H1 (cell line): ENCODE measurements at places on chromosomes 13 and 19. TPM values are rescaled to one million over a fixed set of nuclear protein-coding genes. Genes with fewer than 3 reads are reported as not detected.

- no peak for DNase-seq
These were observed 4.7 kb upstream of the CD79A start for GRCh38 chr19:41872384-41872774.

DNA sequence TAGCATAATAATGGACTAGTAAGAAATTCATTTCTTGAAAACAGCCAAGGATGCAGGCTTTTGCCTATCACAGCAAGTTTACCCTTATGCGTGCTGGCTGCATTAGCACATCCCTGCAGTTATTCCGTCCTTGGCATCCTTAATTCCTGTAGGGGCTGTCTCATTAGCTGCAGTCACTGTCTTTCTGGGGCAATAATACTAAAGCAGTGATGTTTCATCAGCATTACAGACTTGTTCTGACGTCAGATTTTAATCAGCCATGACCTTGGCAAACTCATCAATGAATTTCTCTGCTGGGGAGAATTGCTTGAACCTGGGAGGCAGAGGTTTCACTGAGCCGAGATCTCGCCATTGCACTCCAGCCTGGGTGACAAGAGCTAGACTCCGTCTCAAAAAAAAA lies 103.7 kb downstream of the RXFP2 start:
- no peak for DNase-seq

Gene PEAK3
- not detected in 2 replicates for total RNA-seq

- no peak for DNase-seq
These were observed 262.6 kb upstream of the RXFP2 start for GRCh38 chr13:31476753-31477152.

DNA sequence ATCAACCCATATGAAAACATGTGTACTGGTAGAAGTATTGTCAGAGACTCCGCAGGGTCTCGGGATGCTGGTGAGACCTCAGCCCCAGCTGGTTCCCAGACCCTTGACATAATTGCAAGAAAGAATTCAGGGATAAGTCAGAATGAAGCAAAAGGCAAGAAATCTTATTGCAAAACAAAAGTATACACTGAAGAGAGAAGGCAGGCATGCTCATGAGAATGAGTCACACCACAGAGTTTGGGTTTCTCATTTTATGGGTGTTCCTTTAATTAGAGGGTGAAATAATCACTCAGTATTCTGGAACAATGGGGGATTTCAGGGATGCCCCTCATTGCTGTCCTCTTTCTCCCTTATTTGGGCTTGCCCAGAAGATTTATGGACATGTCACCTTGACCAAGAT lies 1423.8 kb upstream of the MIR17HG start:
- DNase-seq: no peak

GRCh38 chr19:33171916-33172359 lies 22.2 kb upstream of the LRP3 start:
- no peak for DNase-seq

DNA sequence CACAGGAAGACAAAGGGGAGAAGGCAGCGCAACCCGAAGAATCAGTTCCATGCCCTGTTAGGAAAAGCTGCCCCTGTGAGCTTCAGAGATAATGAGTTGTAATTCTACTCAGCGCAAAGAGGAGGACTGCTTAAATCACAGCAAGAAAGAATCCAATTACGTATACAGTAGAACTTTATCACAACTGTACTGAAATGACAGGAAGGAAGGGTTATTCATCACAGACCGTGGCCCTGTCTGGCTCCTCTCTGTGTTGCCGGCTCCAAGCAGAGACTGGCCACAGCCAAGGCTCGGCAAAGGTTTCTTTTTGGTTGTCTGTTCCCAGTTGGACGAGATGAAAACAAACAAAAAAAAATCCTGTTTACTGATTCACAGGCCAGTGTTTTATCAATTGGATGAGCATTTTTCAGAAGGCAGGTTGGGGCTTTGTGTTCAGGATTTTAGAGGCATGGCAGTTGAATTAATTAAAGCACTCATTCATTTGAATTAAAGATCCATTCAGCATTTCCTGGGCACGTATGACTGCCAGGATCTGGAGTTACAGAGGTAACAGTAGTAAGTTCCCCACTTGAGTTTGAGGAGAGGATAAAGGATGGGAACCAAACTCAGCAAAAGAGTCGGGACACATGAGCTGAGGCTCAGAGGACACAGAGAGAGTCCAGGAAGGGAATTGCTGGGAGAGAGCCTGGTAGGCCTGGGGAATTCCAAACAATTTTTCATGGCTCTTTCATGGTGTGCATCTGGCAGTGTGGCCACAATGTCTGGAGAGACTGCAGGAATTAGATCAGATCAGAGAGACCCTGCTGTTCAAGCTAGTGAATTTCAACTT lies 341.0 kb downstream of the DNAJC15 start:
- no peak for DNase-seq

GRCh38 chr13:110213461-110214074 lies 93.4 kb downstream of the COL4A1 start:
- DNase-seq: no peak

Gene TJP3
- total RNA-seq: 24.6 and 26.1 TPM in 2 replicates

Gene CAPN12
- total RNA-seq: 7.9 and 8.8 TPM in 2 replicates

- no peak for DNase-seq
These were observed 21.0 kb upstream of the LRCH1 start for GRCh38 chr13:46531953-46532352.

- peak; percentile 63 for DNase-seq
These were observed 42.1 kb downstream of the RHPN2 start for GRCh38 chr19:33022472-33023116.

Gene CGB1
- total RNA-seq: not detected in 2 replicates

DNA sequence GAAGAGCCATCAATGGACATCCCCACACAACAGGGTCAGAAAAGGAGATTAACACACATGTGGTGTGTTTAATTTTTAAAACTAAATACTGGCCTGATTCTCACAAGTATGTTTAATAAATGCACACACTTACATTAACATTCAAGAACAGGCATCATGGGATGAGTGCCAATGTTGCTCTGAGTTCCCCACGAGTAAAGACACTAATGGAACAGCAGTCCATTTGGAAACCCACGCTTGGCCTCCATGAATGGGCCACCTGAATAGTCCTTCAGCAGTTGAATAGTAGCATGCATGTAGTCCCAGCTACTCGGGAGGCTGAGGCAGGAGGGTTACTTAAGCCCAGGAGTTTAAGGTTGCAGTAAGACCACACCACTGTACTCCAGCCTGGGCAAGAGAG lies 195.2 kb upstream of the IPO5 start:
- no peak for DNase-seq

DNA sequence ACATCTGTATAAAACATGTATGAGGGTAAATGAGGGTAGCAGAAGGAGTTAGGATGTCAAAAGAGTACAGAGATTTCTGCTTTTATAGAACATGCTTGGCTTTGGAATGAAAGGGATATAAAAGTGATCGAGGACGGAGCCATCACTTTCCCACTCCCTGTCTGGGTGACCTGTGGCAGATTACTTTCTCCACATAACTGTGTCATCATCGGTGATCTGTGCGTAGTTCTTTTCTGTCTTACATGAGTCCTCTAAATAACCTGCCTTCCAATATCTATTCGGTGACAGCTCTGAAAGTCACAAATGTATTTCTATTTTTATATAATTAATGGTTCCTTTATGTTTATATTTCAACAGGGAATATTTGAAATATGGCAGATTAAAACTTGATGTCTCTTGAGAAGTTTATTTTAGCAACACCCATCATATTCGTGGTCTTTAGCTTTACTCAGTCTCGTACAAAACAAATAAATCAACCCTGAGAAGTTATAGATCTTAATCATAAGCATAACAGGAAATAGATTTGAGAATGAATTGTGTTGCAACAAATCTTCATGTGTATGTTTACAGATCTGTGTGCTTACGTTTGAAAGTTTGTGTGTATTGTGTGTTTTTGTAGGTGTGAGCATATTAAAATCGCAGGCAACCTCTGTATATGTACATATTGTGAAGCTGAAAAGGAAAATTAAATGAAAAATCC lies 1094.3 kb downstream of the EFNB2 start:
- no peak for DNase-seq

DNA sequence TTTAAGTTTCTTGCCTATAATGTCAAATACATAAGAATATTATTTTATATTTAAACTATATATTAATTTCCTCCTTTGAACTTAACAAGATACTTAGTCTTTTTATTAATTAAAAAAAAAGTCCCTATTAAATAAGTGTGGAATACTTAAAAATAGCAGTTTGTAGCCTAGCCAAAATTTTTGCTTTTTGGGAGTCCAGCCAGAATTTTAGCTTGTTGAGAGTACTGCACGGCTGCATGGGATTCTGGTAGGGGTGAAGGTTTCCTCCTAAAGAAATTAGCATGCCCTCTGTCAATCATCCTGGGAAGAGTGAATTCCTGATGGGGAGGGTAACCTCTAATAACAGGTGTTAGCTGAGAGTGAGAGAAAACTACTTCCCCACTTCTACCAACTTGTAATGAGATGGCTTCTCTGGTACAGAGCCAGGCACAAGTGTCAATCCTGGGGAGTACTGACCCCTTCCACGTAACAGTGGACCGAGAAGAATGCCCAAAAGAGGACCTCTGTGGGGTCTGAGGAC lies 195.7 kb downstream of the SPRY2 start:
- DNase-seq: no peak

DNA sequence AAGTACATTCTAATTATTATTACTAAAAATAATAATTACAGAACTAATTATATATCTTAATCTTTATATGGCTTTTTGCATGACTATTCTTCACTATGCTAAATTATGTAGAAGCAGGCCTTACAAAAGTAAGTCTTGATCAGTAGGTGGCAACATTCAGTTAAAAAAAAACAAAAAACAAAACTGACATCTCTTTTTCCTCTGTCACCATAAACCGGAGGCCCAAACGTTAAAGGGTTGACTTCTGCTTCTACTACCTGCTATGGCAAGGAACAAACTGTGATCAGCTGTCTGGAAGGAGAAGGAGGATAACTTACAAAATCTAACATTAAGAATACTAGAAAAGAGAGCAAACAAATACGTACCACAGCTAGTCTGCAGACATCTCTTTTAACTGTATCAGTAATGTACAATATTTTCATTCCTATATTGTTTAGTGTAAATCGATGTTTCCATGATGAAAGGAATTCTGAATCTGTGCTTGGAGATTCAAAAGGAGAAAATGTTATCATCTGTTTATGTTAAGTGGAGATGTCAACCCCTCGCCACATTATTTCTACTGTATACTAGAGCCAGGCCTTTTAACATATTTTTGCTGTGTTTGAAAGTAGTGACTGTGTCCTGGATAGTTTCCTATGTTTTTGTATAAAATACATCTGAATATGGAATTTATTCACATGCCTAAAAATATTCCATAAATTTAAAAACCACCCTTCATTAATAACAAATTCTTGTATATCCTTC lies 1525.4 kb downstream of the SLITRK1 start:
- DNase-seq: no peak

Gene ZNF229
- 3.0 and 3.9 TPM in 2 replicates for total RNA-seq

Gene TMEM259
- total RNA-seq: 140 and 142 TPM in 2 replicates

Gene IGFL3
- not detected in 2 replicates for total RNA-seq

- no peak for DNase-seq
These were observed 2.7 kb upstream of the CAPS start for GRCh38 chr19:5911366-5911765.

GRCh38 chr19:658916-659839 lies 3.8 kb downstream of the RNF126 start:
- DNase-seq: no peak

- no peak for DNase-seq
These were observed 2.2 kb upstream of the TBXA2R start for GRCh38 chr19:3608750-3609322.

DNA sequence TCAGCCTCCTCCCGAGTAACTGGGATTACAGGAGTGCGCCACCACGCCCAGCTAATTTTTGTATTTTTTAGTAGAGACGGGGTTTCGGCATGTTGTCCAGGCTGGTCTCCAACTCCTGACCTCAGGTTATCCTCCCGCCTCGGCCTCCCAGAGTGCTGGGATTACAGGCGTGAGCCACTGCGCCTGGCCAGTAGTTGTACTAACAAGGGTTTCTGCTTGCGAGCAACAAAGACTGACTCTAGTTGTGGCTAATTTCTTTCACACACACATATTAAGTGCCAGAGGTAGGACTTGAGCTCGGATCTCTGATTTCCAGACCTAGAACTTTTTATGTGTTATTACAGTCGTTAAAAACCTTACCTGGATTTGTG lies 635 bp upstream of the PCCA start:
- no peak for DNase-seq

Gene SLITRK1
- 3.4 TPM in 2 replicates for total RNA-seq

Gene ZNF541
- 0.50 TPM in 1 of 2 replicates, not detected in the other for total RNA-seq

- DNase-seq: no peak
These were observed 123.9 kb upstream of the ARGLU1 start for GRCh38 chr13:106691861-106692260.

GRCh38 chr19:38452430-38453366 lies 19.2 kb downstream of the RYR1 start:
- peak; percentile 98 for DNase-seq

- DNase-seq: peak; percentile 11
These were observed 37.5 kb upstream of the GPR183 start for GRCh38 chr13:99344610-99345208.

GRCh38 chr13:50069261-50069660 lies 54.0 kb downstream of the KCNRG start:
- no peak for DNase-seq

DNA sequence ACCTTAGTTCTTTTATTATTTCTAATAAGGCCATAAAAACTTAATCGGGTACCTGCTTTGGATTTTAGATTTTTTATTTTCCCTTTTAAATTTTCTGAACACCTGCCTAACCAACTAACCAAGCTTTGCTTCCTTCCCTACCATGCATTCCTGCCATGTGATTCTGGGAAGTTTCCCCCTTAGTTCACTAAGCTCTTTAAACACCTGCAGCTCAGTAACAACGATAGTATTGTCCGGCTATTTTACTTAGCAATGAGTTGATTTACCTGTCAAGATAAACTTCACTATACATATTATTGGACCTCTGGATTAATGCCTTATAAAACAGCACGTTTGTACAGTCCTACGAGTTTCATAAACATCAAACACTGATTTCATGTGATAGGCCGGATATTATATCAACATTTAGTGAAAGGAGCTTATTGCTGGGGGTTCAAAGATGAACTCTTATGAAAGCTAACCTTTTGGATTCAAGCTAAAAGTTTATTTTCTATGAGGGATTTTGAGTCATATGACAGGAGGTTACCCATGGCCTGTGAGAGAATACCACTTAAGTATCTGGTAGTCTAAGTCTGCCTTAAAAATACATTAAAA lies 81.0 kb upstream of the STARD13 start:
- no peak for DNase-seq

Gene SIAH3
- total RNA-seq: 0.08 and 0.15 TPM in 2 replicates

Gene FTL
- total RNA-seq: 1,751 and 1,764 TPM in 2 replicates

GRCh38 chr19:8392017-8392591 lies 1.9 kb downstream of the RAB11B start:
- DNase-seq: no peak

DNA sequence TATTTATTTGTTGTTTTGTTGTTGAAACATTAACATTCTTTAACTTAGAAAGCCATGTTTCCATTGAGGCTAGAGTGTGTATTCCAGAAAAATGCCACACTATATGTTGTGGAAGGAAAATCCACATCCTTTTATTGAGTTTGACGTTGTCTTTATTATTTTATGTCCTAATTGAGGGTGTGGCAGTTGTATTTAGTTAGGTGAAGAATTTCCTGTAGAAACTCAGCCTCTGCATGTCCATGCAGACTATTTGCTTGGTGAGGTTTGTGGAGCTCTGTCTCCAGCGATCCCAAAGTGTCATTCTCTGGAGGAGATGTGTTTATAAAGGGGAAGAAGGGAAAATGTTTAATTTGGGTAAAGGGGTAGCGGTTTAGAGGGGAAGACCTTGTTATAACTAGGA lies 46.6 kb downstream of the AKAP11 start:
- no peak for DNase-seq

Gene ACER1
- not detected in 2 replicates for total RNA-seq
